ENCODE measurements at places on chromosomes 6 and 20. TPM values are rescaled to one million over a fixed set of nuclear protein-coding genes. Genes with fewer than 3 reads are reported as not detected.

Gene FBXO5
- 3.1 TPM for polyA plus RNA-seq

DNA sequence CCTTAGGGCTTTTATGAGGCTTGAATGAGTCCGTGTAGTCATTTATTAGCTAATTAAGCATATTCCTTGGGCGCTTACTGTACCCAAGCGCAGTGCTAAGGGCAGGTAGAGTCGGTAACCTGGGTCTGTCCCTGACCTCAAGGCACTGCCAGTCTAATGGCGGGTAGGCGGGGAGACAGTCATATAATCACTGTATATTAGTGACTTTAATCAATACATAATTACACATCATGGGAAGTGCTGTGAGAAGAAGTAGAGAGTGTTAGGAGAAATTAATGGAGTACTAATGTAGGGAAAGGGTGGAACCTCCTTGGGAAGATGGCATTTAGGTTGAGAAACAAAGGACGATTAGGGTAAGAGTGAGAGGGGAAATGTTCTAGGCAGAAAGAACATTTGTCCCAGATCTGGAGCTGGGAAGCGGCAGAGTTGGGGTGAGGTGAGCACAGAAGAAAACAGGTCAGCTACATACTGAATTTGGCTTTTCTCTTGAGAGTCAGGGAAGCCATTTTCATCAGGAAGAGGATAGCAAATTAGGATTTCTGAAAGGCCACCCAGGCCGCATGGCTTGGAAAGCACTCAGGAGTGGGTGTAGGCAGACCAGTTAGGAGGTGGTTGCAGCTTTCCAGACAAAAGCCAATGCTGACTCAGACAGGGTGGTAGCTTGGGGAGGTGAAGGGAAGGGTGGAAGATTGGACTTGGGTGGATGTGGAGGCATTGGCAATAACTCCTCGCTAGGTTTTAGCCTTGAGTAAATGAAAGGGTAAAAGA is 954 bp upstream of the BLCAP start:
- H3K27ac ChIP-seq = no peak overlapping the region
- no peaks in the 10 kb centered on the region for H3K27me3 ChIP-seq
- H3K4me1 ChIP-seq = peaks cover 3% of the 10 kb centered on the region
- peak overlapping the region; percentile 70 for H3K4me3 ChIP-seq
- no peaks in the 10 kb centered on the region for H3K36me3 ChIP-seq

GRCh38 chr6:144264270-144265060 is 20.7 kb upstream of the UTRN start:
- peaks cover 2% of the 10 kb centered on the region for H3K4me1 ChIP-seq
- H3K27me3 ChIP-seq = no peaks in the 10 kb centered on the region
- no peak overlapping the region for H3K4me3 ChIP-seq
- peak overlapping the region; percentile 82 for H3K27ac ChIP-seq
- peak; percentile 59 for DNase-seq

Gene REM1
- 12.7 TPM for polyA plus RNA-seq

Gene TUBB2B
- 4.3 TPM for polyA plus RNA-seq

GRCh38 chr20:52410182-52410647 is 218.6 kb upstream of the ZFP64 start:
- DNase-seq = no peak
- H3K4me3 ChIP-seq = no peak overlapping the region
- H3K36me3 ChIP-seq = no peaks in the 10 kb centered on the region
- no peak overlapping the region for H3K27ac ChIP-seq

GRCh38 chr6:133923938-133924593 is 29.0 kb upstream of the TBPL1 start:
- DNase-seq = no peak
- H3K4me3 ChIP-seq = no peak overlapping the region
- H3K27me3 ChIP-seq = no peaks in the 10 kb centered on the region
- no peaks in the 10 kb centered on the region for H3K4me1 ChIP-seq
- H3K36me3 ChIP-seq = no peaks in the 10 kb centered on the region
- H3K27ac ChIP-seq = no peak overlapping the region

- H3K27me3 ChIP-seq = no peaks in the 10 kb centered on the region
- H3K4me3 ChIP-seq = no peak overlapping the region
- H3K4me1 ChIP-seq = no peaks in the 10 kb centered on the region
These were observed 52.8 kb upstream of the BMP6 start for GRCh38 chr6:7673063-7673536.

DNA sequence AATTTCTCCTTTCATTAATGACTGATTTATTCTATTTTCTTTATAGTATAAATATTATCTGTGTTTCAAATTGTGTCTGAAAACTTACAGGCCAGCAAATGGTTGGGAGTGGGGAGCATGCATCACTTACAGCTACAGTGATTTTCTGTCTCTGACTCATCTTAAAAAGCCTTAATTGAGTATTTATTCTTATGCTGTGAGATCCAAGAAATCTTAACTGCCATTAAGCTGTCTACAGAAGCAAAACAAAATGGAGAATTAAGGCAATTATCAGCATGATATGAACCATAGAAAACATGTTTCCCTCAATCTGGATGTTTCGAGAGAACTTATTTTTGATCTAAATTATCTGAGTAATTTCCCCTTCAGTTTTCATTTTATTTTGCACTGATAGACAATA is 831.2 kb downstream of the KIF16B start:
- H3K36me3 ChIP-seq = no peaks in the 10 kb centered on the region
- H3K4me1 ChIP-seq = no peaks in the 10 kb centered on the region
- no peak overlapping the region for H3K27ac ChIP-seq
- H3K27me3 ChIP-seq = no peaks in the 10 kb centered on the region
- no peak for DNase-seq

Gene VNN1
- 0.69 TPM for polyA plus RNA-seq

Gene OGFRL1
- 11.9 TPM for polyA plus RNA-seq

DNA sequence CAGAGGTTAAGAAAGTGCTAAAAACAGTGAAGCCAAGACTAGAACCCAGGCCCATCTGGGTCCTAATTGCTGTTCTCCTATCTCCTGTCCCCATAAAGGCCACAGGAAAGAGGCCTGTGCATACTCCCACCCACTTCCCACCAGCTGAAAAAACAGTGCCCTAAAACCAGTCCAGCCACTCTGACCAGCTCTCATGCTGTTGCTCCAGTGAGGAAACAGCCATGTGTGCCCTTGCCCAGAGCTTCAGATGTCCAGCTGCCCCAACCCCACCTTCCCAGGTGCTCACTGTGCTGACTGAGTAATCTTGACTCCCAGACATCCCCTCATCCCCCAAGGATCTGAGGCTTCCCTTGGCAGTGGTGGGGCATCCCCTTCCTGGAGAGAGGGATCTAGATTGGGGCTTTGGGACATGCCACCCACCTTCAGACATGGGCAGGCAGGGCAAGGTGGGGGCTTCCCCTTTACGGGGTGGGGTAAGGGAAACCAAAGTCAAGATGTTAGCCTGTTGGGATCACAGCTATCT is 28.7 kb downstream of the KCNK5 start:
- no peak overlapping the region for H3K4me3 ChIP-seq
- no peak overlapping the region for H3K27ac ChIP-seq
- no peaks in the 10 kb centered on the region for H3K36me3 ChIP-seq
- H3K27me3 ChIP-seq = no peaks in the 10 kb centered on the region
- DNase-seq = no peak

DNA sequence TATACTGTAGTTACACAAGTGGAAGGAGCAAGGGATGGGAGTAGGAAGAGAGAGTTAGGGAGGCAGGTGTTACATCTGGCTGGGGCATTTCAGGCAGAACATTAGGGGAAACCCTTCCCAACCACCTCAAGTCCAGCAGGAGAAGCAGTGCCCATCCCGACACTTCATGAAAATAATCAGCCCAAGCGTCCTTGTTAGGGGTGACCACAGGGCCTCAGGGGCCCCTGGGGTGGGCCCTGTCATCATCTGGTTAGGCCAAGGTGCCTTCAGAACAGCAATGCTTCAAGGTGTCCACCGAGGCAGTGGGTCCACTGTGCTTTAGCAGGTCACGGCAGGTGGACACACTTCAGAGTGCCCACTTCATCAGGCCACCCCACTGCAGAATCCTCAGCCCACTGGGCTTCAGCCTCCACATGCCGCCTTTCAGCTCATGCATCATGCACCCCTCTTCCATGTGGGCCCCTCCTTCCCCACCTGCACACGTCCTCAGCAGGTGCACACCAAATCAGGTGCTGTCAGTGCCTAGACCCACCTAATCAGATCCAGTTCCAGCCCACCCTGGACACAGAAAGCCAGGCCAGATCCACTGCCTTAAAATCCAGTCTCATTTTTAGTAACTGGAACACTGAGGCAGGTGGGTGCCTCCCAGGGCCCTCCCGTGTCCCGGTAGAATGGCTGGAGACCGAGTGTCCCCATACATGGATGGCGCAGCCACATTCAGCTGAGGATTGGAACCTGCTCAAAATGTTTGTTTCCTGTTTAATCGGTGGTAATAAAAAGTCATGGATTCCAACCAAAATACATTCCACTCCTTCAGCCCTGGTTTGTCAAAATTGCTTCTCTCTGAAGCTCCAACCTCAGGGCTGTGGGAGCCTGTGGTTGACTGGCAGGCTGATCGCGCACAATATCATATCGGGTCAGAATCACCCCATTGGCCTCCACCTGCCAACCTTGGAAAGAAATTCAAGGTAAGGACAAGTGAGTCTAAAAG is 99.5 kb downstream of the ANKRD60 start:
- no peaks in the 10 kb centered on the region for H3K27me3 ChIP-seq
- DNase-seq = peak; percentile 66
- H3K4me3 ChIP-seq = no peak overlapping the region
- no peaks in the 10 kb centered on the region for H3K36me3 ChIP-seq

DNA sequence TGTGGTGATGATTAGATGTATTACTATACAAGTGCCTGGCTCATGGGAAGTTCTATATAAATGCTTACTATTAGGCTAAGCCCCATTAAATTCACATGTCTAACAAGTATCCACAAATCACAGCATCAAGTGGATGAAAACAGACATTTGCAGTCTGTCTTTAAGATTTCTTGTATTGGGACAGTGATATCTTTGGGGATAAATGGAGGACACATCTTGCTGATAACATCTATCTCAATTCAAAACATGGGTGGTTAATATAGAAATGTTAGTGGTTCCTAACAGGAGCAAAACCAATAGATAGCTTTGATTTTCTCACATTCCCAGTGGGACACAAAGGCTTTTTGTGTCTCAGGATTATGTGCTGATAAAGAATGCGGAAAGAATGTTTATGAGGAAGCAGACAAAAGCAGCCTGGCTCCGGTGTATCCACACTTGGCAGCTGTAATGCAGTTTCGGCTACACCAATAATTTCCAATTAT is 29.3 kb downstream of the PTPRK start:
- H3K36me3 ChIP-seq = no peaks in the 10 kb centered on the region
- no peak for DNase-seq
- H3K27me3 ChIP-seq = no peaks in the 10 kb centered on the region
- no peak overlapping the region for H3K4me3 ChIP-seq
- H3K4me1 ChIP-seq = no peaks in the 10 kb centered on the region

GRCh38 chr6:138162111-138162954 is 594 bp downstream of the ARFGEF3 start:
- H3K27ac ChIP-seq = no peak overlapping the region
- peak; percentile 50 for DNase-seq
- no peaks in the 10 kb centered on the region for H3K4me1 ChIP-seq
- peak overlapping the region; percentile 66 for H3K4me3 ChIP-seq
- H3K36me3 ChIP-seq = no peaks in the 10 kb centered on the region

GRCh38 chr20:3804254-3804751 is 8.2 kb downstream of the CDC25B start:
- peak; percentile 41 for DNase-seq
- no peaks in the 10 kb centered on the region for H3K4me1 ChIP-seq
- H3K27ac ChIP-seq = no peak overlapping the region
- no peaks in the 10 kb centered on the region for H3K27me3 ChIP-seq
- peaks cover 4% of the 10 kb centered on the region for H3K36me3 ChIP-seq

GRCh38 chr6:116395647-116396046 is 24.9 kb downstream of the DSE start:
- H3K36me3 ChIP-seq = no peaks in the 10 kb centered on the region
- no peak overlapping the region for H3K4me3 ChIP-seq
- no peak for DNase-seq
- H3K27ac ChIP-seq = no peak overlapping the region

GRCh38 chr20:2141600-2142575 is 40.3 kb downstream of the STK35 start:
- no peaks in the 10 kb centered on the region for H3K36me3 ChIP-seq
- peak; percentile 8 for DNase-seq
- peaks cover 3% of the 10 kb centered on the region for H3K4me1 ChIP-seq

Gene ISM1
- polyA plus RNA-seq = 5.4 TPM

- H3K4me3 ChIP-seq = no peak overlapping the region
- peaks cover 2% of the 10 kb centered on the region for H3K36me3 ChIP-seq
- no peak overlapping the region for H3K27ac ChIP-seq
- no peaks in the 10 kb centered on the region for H3K27me3 ChIP-seq
- H3K4me1 ChIP-seq = no peaks in the 10 kb centered on the region
- DNase-seq = no peak
These were observed 42.6 kb upstream of the SCML4 start for GRCh38 chr6:107866606-107867301.

Gene MEI4
- polyA plus RNA-seq = not detected

DNA sequence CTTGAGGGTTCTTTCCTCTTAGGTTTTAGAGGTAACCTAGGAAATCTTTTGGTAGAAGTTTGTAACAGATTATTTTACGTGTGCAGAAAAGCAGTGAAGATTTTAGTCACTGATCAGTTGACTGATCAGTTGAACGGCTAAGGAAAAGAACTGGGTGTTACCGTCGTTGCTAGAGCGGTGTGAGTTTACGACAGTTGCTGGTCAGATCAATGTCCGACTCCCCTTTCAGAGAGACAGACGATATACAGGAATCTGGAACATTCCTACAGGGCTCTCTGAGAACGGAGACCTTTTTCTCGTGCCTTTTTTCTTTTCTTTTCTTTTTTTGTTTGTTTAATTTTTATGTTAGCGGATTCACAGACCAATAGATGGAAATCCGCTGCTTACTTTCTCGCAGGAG is 132.1 kb upstream of the ZNF184 start:
- no peak overlapping the region for H3K27ac ChIP-seq
- no peak for DNase-seq
- no peak overlapping the region for H3K4me3 ChIP-seq
- H3K27me3 ChIP-seq = peaks cover 3% of the 10 kb centered on the region

DNA sequence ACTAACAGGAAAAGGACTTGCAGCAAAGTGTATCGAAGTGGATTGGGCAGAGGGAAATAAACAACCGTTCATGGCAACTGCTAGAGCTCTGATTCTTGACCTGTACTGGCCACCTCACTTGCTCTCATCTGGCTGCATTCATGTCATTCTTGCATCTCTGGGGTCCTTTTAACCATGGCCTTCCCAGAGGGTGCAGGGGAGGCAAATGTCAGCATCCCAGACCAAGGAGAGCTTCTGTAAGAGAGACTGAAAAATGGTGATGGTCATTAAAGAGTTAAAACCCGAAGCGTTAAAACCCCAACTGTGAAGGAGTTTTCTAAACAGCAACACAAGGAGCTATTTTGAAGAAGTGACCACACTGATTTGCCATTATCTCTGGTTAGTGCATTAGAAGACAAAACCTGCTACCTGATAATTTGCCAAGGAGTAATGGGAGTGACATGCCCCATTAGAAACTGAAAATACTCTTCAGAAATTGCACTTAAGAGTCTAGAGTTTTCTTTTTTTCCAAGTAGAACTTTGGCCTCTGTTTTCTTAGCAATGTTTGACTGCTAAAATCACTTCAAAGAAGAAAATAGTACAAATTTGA is 62.4 kb downstream of the APCDD1L start:
- no peaks in the 10 kb centered on the region for H3K4me1 ChIP-seq
- H3K36me3 ChIP-seq = no peaks in the 10 kb centered on the region
- no peaks in the 10 kb centered on the region for H3K27me3 ChIP-seq
- DNase-seq = no peak
- H3K4me3 ChIP-seq = no peak overlapping the region

All from aorta (tissue), 5 donors.